Stimulated activated CD8-positive, alpha-beta memory T cell treated with anti-CD3 and anti-CD28 coated beads, Interleukin-7, amount 100 ng/mL, for 1 hour (primary cell): ENCODE measurements at places on chromosomes 12 and 14.

DNA sequence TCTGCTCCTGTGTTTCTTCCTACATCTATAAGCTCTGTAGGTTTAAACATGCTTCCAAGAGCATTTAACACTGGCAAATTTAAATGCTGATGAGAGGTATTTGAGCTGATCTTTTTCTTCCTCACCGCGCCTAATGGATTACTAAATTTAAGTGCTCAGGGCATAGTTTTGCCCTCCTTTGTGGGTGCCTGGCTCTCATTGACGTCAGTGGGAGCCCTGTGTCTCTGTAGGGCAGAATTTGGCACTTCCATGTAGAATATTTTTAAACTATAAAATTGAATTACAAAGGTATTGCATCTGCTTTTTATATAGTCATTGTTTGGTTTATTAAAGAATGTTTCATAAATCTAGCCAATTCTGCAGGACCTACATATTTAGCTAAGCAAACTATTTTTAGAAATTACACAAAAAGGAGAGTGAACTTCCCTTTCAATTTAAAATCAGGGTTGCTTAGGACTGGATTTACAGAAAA lies 444.8 kb downstream of the AEBP2 start:
- DNase-seq = no peak

DNA sequence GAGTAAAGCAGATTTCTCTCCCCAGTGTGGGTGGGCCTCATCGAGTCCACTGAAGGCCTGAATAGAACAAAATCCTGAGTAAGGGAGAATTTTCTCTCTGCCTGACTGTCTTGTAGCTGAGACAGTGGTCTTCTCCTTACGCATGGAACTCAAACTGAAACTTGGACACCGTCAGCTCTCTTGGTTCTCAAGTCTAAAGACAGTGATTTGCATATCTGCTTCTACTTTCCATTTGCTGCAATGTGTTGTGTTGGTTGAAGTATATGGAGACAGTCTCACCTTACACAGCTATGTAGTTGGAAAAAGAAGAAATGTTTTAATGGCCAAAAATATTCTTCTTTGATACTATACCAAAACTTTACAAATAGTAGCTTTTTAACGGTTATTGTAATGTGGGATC lies 160.2 kb upstream of the LMNTD1 start:
- no peak for DNase-seq

GRCh38 chr12:3078086-3078820 lies 1.1 kb downstream of the TSPAN9 start:
- DNase-seq = no peak

DNA sequence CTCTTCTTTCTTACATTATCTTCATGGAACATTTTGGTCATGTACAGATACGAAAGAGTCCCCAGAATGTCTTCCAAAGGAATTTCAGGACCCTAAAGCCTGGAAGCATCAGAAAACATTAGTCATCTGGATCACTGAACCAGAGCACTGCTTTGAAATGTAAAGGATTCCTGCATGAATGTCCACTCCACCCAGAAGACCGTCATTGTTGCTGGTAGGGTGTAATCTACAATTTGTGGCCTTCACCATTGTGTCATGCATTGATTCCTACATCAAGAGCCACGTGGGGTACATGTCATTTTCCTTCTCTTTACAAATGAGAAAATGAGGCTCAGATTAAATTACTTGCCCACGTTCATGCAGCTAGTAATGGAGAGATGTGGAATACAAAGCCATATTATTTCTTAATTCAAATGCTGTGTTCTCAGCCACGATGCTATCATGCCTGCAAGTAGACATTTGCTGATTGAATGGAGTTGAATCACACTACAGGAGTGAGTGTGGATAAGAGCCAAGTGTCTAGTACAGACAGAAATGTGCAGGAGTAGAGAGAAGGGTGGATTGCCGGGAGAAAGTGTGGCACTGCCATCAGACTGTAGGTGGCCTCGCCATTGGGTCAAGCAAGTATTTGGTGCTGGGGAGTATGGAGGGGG lies 231.2 kb downstream of the C12orf75 start:
- no peak for DNase-seq
